Kasumi-1 (cell line): ENCODE measurements at places on chromosomes 5 and 9.

DNA sequence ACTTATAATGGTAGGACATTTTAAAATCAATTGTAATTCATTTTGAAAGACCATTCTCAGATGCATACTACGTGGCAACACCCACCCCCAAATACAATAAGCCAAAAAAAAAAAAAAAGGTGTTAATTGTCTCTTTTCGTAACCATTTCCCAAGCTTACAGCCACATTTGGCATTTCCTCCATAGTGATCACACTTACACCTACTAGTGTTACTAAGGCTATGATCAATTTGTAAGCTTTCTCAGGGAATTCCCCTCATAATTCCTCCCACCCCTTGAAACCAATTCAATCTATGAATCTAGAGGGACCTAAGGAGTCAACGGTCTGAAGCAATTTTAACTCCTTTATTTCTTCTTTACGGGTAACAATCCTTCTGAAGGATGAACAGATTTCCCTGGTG, 40.1 kb downstream of the NR2F1 start:
- DNase-seq, result no peak

GRCh38 chr5:147040856-147041255, 162.3 kb upstream of the PPP2R2B start:
- DNase-seq, result no peak

GRCh38 chr9:90306158-90306557, 336.5 kb downstream of the DIRAS2 start:
- no peak for DNase-seq

- no peak for DNase-seq
Observed at GRCh38 chr5:174311121-174311520, 265.6 kb downstream of the NSG2 start.

DNA sequence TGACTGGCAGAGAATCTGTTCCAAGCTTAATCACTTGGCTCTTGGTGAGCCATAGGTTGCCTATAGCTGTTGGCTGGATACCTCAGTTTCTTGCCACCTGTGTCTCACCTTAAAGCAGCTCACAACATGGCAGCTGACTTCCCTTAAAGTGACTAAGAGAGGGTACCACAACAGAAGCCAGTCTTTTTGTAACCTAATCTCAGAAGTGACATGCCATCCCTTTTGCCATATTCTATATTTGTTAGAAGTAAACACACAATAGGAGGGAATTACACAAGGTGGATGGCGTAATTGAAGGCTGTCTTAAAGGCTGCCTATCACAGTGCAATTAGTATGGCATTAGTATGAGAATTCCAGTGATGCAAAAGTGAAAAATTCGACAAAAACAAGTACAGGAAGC, 28.1 kb downstream of the NIPBL start:
- DNase-seq, result no peak

- no peak for DNase-seq
Observed at GRCh38 chr5:149166128-149166527, 24.8 kb downstream of the ABLIM3 start.

DNA sequence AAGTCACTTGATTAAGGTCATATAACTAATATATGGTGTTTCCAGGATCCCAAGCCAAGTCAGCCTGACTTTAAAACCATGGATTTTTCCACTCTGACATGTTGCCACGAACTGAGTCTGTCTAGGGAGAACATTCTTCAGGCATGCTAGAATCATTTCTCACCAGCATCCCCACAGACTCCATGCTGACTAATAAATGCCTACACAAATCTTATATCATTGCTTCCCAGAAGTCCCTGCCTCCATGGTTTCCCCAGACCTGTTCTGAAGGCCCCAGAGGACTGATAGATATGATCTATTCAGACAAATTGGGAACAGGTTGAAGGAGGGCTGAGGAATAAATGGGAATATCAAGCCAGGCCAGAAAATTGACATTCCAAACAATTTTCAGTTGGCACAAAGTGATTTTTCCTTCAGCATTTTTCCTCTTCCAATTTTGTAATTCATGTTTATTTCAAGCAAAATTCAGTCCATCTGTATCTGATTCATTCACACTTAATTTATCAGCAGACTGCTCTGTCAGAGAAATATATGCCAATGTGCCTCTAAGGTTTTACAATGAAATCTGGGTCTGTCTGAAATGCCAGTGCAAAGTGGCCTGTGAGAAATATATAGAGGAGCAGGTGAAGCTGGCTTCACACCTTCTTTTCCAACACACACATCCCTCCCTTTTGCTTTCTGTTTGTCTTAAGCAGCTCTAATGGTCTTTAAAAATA, 413.6 kb upstream of the TNC start:
- no peak for DNase-seq

DNA sequence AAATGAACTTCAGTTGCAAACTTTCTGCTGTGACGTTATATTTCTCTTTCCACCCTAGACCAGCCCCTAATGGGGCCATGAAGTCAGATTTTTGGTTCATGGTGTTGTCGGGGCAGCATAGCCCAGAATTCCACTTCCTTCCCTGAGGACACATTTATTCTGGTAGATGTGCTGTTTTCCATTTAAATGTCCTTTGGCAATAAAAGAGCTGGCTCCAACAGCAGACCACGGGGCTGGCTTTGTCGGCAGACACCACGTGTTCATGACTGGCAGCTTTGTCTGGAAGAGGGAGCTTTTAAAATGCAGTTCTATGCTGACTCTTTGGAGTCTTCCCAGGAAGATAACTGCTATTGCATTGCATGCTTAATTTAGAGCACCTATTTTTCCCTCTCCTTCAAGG, 17.6 kb upstream of the LCP2 start:
- DNase-seq, result no peak

DNA sequence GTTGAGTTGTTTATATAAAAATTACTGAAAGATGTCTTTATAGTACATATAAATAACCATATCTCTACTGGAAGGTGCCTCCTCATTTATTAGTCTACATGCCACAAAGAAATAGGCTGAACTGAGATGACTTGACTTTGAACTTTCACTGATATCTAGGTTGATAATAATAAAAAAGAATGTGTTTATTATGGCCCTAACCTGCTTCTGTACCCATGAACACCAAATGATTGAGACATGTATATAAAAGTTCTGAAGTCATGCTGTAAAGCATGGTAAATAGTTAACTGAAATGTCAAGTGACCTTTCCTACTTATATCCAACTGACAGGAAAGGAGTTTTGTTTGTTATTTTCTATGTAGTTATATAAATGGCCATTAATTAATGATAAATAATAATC, 33.2 kb upstream of the GRAMD2B start:
- DNase-seq, result no peak
